Activated CD4-positive, alpha-beta memory T cell treated with anti-CD3 and anti-CD28 coated beads for 36 hours (primary cell): ENCODE measurements at places on chromosomes 16 and 17. TPM values are rescaled to one million over a fixed set of nuclear protein-coding genes. Genes with fewer than 3 reads are reported as not detected.

The PRDM7 gene
- not detected for total RNA-seq

- DNase-seq: no peak
Observed at GRCh38 chr16:56691885-56692284, 9.6 kb downstream of the MT1X start.

The AATK gene
- total RNA-seq: 0.78 TPM

- no peak for DNase-seq
Observed at GRCh38 chr16:9791556-9791955, 390.7 kb downstream of the GRIN2A start.

The HEXIM1 gene
- 25.4 TPM for total RNA-seq

GRCh38 chr16:10497132-10498101 is 83.0 kb downstream of the EMP2 start:
- peak; percentile 44 for DNase-seq

GRCh38 chr17:81021531-81022343 is 13.2 kb upstream of the BAIAP2 start:
- DNase-seq: no peak

The ADAM11 gene
- 0.12 TPM for total RNA-seq

DNA sequence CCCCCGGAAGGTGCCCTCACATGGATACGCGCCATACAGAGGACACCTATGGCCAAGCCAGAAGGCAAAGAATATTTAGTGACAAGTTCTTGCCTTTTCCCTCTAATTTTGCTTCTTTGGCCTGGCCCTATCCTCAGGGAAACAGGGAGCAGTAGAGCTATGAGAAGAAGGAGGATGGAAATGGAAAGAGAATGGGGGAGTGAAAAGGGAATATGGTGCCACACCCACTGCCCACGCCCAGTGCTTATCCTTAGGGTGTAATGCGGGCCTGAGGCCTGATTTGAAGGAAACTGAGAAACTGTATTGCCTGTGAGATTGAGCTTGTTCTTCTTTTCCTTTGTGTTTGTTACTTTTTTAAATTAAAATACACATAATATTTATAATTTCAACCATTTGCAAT is 255.1 kb downstream of the HS3ST3A1 start:
- DNase-seq: no peak

The TMEM98 gene
- 1.1 TPM for total RNA-seq

The TEKT1 gene
- not detected for total RNA-seq

The SLC16A6 gene
- total RNA-seq: 3.5 TPM

The NACA2 gene
- not detected for total RNA-seq

GRCh38 chr16:56995136-56995805 is 5.9 kb downstream of the NLRC5 start:
- DNase-seq: no peak

- DNase-seq: peak; percentile 2
Observed at GRCh38 chr17:83149029-83149725, 69.8 kb downstream of the METRNL start.

DNA sequence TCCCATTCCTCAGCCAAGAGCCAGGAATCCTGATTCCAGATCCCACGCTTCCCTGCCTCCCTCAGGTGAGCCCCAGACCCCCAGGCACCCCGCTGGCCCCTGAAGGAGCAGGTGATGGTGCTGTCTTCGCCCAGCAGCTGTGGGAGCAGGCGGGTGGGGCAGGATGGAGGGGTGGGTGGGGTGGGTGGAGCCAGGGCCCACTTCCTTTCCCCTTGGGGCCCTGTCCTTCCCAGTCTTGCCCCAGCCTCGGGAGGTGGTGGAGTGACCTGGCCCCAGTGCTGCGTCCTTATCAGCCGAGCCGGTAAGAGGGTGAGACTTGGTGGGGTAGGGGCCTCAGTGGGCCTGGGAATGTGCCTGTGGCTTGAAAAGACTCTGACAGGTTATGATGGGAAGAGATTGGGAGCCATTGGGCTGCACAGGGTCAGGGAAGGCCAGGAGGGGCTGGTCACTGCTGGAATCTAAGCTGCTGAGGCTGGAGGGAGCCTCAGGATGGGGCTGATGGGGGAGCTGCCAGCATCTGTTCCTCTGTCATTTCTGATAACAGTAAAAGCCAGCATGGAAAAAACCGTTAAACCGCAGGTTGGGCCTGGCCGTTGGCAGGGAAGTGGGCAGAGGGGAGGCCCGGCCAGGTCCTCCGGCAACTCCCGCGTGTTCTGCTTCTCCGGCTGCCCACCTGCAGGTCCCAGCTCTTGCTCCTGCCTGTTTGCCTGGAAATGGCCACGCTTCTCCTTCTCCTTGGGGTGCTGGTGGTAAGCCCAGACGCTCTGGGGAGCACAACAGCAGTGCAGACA is at the start of gene SPN:
TSS of gene SPN (plus strand) at position 232 of the 791 bp plus-strand sequence. CDS start at position 714, 482 bp downstream.
- DNase-seq: peak; percentile 74

The SPHK1 gene
- total RNA-seq: 11.4 TPM

The DNAAF1 gene
- total RNA-seq: not detected

GRCh38 chr17:27670791-27671590 is 40.0 kb downstream of the LGALS9 start:
- no peak for DNase-seq

- no peak for DNase-seq
Observed at GRCh38 chr16:67750466-67750865, 31.4 kb upstream of the GFOD2 start.

- peak; percentile 63 for DNase-seq
Observed at GRCh38 chr17:77476931-77477805, 336.4 kb downstream of the SEC14L1 start.

The RCVRN gene
- total RNA-seq: not detected

DNA sequence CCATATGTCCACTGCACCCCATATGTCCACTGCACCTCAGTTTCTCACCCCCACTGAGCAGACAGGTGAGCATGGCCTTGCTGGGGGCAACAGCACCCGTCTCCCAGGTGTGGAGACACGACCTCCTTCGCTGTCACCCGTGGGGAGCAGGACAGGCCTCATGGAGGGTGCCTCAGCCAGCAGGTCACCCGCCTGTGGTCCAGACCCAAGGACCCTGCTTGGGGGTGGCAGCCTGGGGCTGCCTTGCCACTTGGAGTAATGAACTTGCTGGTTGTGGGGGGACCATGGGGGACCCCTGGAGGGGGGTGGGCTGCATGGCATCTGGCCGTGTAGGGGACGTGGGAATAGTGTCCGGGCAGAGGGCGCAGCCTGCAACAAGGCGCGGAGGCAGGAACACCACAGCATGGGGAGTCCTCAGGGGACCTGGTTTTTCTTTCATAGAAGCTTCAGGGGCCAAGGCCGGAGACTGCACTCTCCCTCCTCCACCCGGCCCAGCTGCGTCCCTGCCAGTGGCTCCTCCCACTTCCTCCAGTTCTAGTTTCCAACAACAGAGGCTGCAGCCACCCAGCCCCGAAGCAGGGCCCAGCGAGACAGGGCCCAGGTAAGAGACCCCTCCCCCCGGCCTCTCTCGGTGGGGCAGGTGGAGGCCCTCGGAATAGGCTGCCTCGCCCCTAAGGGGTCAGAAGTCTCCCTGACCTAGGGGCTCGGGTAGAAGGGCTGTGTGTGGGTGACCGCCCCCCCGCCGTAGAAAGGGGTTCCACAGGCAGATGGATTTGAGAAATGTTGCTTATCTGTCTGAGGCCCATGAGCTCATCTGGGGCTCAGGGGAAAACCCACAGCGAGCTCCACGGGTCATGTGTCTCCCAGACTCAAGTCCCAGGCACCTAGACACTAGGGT is at the start of gene NHLRC4:
TSS of gene NHLRC4 (plus strand) at position 531 of the 898 bp plus-strand sequence. CDS start 1,043 bp downstream, outside the sequence.
- DNase-seq: peak; percentile 74

- peak; percentile 86 for DNase-seq
Observed at GRCh38 chr17:19766421-19767270, 18.5 kb upstream of the ALDH3A1 start.

DNA sequence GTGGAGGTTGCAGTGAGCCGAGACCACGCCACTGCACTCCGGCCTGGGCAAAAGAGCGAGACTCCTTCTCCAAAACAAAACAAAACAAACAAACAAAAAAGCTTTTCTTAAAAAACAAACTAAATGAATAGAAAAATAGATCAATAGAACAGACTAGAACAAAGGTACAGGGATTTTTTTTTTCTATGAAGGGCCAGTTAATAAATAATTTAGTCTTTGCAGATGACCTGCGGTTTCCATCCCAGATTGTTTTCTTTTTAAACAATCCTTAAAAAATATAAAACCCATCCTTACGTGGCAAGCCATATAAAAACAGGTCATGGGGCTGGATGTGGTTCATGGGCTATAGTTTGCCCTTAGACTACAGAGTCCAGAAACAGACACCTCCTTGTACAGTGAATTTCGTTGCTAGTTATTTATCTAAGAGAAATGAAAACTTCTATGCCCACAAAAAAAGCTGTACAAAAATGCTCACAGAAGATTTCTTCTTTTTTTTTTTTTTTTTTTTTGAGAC is 45.4 kb downstream of the CREBBP start:
- no peak for DNase-seq

- DNase-seq: no peak
Observed at GRCh38 chr16:81560979-81561657, 116.5 kb downstream of the CMIP start.

- DNase-seq: no peak
Observed at GRCh38 chr17:76543482-76543825, 3.6 kb downstream of the PRCD start.

The PRSS36 gene
- total RNA-seq: not detected

DNA sequence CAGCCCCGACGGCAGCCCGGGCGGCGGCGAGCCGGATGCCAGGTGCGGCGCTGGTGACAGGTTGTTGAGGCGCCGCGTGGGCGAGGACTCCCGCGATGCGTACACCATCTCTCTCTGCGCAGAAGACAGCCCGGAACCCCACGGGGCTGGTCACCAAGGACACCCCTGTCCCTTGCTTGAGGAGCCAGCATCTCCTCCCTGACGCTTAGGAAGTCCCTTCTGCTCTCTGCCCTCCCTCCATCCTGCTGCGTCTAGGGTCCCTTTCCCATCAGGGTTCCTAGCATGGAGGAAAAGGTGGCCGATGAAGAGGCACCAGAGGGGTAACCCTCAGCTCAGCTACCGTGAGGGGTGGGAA is 43.6 kb downstream of the SRCIN1 start:
- DNase-seq: no peak

The DYNLRB2 gene
- total RNA-seq: not detected

The TBC1D3G gene
- total RNA-seq: not detected

GRCh38 chr16:55248494-55248893 is 75.5 kb upstream of the IRX6 start:
- DNase-seq: peak; percentile 9

GRCh38 chr17:43193251-43193650 is 18.4 kb upstream of the TMEM106A start:
- no peak for DNase-seq

DNA sequence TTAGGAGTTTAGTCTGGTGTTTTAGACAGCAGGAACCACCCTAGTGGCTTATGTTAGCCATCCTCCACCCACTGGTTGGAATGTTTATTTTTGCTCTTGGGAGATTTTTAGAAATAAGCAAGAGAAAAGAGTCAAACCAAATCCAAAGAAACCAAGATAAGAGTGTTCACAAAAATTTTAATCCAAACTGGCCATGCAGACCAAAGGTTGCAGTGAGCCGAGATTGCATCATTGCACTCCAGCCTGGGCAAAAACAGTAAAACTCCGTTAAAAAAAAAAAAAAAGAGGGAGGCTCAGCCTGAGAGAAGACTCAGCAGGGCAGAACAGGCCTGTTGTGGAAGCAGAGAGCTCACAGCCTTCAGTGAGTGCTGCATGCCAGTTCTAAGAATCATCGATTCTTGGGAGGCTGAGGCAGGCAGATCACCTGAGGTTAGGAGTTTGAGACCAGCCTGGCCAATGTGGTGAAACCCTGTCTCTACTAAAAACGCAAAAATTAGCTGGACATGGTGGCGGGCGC is 12.2 kb upstream of the C16orf54 start:
- no peak for DNase-seq

DNA sequence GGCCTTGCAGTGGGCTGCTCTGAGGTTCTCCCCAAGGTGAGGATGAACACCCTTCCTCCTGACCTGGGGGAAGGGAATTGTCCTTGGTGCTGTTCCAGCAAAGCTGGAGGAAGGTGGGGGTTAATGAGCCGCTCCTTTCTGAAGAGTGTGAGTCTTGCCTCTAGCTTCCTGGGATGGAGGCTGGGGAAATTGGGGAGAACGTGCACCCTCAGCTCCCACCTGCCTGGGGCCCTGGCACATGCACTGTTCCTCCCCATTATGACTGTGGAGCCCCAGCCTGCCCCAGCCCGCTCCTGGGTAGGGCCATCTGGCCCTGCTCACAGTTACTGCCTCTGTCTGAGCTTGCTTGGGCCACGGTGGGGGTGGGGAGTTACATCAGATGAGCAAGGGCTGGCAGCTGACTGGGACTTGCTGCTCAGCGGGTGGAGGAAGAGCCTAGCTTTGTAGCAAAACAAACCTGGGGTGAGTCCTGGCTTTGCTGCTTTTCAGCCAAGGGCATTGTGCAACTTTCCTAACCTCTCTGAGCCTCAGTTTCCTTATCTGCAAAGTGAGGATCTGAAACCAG is 11.1 kb downstream of the TNS4 start:
- DNase-seq: peak; percentile 59

DNA sequence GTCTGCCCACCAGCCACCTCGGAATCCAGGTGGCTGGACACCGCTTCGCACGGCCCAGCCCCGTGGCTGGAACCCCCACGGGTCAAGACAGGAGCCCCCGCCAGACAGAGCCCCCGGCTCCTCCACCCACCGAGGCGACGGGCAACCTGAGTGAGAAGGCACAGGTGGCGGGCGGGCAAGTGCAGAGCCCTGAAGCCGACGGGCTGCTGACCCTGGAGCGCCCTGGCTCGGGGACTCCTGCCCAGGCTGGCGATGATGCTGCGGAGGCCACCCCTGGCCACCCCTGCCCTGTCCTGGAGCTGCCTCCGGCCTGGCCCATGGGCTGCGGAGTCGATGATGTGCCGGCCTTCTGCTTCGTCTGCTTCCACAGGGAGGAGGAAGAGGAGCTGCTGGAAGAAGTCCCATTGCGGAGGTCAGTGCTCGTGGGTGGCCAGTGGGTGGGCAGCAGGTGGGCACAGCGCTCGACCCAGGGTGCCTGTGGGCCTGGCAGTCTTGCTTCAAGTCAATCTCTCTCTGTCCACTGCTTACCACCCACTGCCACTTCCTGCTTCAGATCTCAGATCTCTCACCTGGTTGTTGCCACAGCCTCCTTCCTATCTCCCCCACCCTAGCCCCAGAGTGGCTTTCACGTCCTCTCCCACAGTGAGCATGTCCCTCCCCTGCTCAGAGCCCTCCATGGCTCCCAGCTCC is 33.1 kb upstream of the SBK1 start:
- no peak for DNase-seq

GRCh38 chr16:67963292-67963661 is 5.2 kb downstream of the SLC12A4 start:
- DNase-seq: no peak

DNA sequence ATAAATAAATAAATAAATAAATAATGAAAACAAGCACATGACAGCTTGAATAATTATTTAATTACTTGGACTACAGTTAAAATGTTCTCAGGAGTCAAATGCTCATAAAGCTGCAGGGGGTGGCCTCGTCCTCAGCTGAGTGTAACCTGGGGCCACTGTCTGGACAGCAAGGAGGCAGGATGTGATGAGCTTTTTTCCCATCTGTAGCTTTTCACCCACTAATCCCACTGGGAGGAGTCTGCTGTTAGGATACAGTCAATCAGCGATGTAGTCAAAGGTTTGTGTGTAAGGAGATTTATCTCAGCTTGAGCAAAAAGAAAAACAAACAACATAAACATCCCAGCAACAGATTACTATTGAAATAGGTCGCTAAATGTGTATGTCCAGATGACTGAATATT is 22.5 kb downstream of the ZCCHC14 start:
- no peak for DNase-seq

- DNase-seq: no peak
Observed at GRCh38 chr16:19780321-19780720, 62.2 kb downstream of the IQCK start.

GRCh38 chr17:42675348-42675964 is 1.3 kb downstream of the PLEKHH3 start:
- DNase-seq: no peak

The PRAC2 gene
- total RNA-seq: not detected

The NPIPB6 gene
- total RNA-seq: 2.5 TPM

- DNase-seq: no peak
Observed at GRCh38 chr17:4711661-4712181, 1.3 kb downstream of the ARRB2 start.

The CCL5 gene
- total RNA-seq: 133 TPM
